Lung (tissue), 17 donors: ENCODE measurements at places on chromosomes 1 and 21. TPM values are rescaled to one million over a fixed set of nuclear protein-coding genes. Genes with fewer than 3 reads are reported as not detected.

GRCh38 chr1:180781718-180782117 is 131.0 kb upstream of the KIAA1614 start:
- H3K4me3 ChIP-seq: no peak overlapping the region
- no peaks in the 10 kb centered on the region for H3K36me3 ChIP-seq
- no peak overlapping the region for H3K27ac ChIP-seq

- H3K4me1 ChIP-seq: peaks cover 15% of the 10 kb centered on the region
- H3K36me3 ChIP-seq: no peaks in the 10 kb centered on the region
- no peak overlapping the region for H3K4me3 ChIP-seq
- no peaks in the 10 kb centered on the region for H3K27me3 ChIP-seq
- no peak overlapping the region for H3K27ac ChIP-seq
Measured at GRCh38 chr1:227763246-227764018, 28.2 kb downstream of the SNAP47 start.

PGLYRP3 gene
- not detected for total RNA-seq

RGS8 gene
- total RNA-seq: not detected

TCHHL1 gene
- total RNA-seq: not detected
